ENCODE measurements at places on chromosomes 12 and 14.

DNA sequence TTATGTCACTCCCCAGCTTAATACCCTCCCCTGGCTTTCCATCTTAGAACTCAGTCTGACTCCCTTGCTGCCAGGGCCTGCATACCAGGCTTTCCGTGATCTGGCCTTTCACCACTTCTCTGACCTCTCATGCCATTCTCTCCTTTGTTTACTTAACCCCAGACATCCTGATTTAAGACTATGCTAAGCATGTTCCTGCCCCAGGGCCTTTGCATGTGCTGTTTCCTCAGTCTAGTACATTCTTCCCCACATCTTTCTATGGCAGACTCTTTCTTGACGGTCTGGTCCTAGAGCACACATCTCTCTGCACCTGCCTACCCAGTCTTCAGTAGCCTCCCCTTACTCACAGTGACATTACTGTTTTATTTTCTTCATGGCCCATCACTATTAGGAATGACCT is 42.2 kb downstream of the PLXNC1 start:
- no peak for DNase-seq

DNA sequence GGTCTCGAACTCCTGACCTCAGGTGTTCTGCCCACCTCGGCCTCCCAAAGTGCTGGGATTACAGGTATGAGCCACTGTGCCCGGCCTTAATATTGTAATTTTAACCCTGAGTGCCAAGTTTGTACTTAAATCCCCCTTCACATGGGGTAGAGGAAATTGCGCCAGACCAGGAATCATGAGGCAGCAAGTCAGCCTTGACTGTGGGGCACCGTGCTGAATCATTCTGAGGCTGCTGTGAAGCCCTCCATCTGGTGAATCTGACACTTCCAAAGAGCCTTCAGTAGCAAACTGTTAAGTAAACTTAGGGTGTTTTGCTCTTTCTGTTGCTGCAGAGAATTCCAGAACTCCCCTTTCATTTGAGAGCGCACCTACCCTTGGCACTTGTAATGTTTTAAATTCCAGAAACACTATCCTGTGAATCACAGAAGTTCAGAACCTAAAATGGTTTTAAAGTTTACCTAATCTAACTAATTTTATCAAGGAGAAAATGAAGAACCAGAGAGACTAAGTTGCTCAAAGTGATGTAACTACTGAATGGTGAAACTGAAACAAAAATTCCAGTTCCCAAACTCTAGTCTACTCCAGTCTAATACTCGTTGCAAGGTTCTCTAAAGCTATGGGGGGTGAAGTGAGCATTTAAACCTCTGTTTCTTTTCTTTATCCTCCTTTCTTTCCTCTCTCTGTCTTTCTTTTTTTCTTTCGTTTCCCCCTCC is 7.5 kb downstream of the HEBP1 start:
- DNase-seq, result no peak

DNA sequence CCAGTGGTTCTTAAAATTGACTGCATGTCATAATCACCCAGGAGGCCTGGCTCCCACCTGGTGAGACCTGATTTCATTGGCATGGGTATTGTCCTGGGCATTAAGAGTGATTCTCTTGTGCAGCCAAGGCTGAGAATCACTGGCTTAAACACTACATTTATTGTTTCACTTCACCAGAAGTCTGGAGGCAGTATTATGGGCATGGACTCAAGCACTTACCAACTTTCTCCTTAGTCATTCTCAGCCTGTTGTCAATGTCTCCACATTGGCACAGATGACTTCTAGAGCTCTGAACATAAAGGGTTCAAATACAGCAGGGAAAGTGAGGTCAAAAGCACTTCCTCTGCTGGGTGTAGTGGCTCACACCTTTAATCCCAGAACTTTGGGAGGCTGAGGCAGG is 25.6 kb upstream of the GCH1 start:
- DNase-seq, result no peak

- no peak for DNase-seq
These were observed 67.2 kb downstream of the KDM2B start for GRCh38 chr12:121513464-121514183.

GRCh38 chr12:3571724-3572123 is 80.7 kb downstream of the PRMT8 start:
- no peak for DNase-seq

GRCh38 chr12:57767305-57767698 is 424 bp upstream of the CYP27B1 start:
- DNase-seq, result no peak

GRCh38 chr12:87883806-87884205 is 145.4 kb downstream of the C12orf50 start:
- no peak for DNase-seq

Data from NCI-H2081 (cell line).